ENCODE measurements at places on chromosomes 4 and X. TPM values are rescaled to one million over a fixed set of nuclear protein-coding genes. Genes with fewer than 3 reads are reported as not detected.

The CLNK gene
- total RNA-seq, result not detected

The XPNPEP2 gene
- 1.7 TPM for total RNA-seq

The BEX5 gene
- total RNA-seq, result 45.4 TPM

The BOD1L1 gene
- total RNA-seq, result 49.7 TPM

DNA sequence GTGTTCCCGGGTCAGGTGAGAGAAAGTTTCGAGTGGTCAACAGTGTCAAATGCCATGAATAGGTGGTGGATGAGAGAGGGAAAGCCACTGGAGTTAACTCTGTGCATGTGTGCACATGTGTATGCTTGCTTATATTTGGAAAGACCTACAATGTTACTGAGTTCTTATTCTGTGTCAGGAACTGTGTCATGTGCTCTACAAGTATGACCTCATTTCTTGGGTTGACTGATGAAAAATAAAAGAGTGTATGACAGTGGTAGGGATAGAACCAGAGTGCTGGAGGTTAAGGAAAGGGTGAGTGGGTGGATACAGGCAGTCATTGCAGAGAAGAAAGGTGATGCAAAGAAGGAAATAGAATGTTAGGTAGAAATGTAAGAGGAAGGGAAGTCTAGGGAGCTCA, 22.1 kb upstream of the DGKK start:
- H3K27me3 ChIP-seq, result no peaks in the 10 kb centered on the region
- H3K4me1 ChIP-seq, result no peaks in the 10 kb centered on the region
- no peak for DNase-seq
- H3K36me3 ChIP-seq, result no peaks in the 10 kb centered on the region
- H3K4me3 ChIP-seq, result no peak overlapping the region

- H3K27ac ChIP-seq, result no peak overlapping the region
- no peaks in the 10 kb centered on the region for H3K36me3 ChIP-seq
- H3K4me1 ChIP-seq, result peaks cover 4% of the 10 kb centered on the region
Observed at GRCh38 chrX:79728421-79728820, 286.1 kb upstream of the TBX22 start.

- no peak overlapping the region for H3K27ac ChIP-seq
- H3K4me3 ChIP-seq, result no peak overlapping the region
- DNase-seq, result no peak
- H3K27me3 ChIP-seq, result no peaks in the 10 kb centered on the region
- H3K4me1 ChIP-seq, result peaks cover 2% of the 10 kb centered on the region
Observed at GRCh38 chr4:110155654-110156053, 42.8 kb downstream of the ELOVL6 start.

- H3K27me3 ChIP-seq, result no peaks in the 10 kb centered on the region
- peaks cover 6% of the 10 kb centered on the region for H3K4me1 ChIP-seq
- H3K4me3 ChIP-seq, result no peak overlapping the region
- DNase-seq, result no peak
- H3K27ac ChIP-seq, result no peak overlapping the region
Observed at GRCh38 chr4:157781361-157781760, 391.5 kb downstream of the GASK1B start.

GRCh38 chr4:24807611-24808010, 12.2 kb downstream of the SOD3 start:
- no peak overlapping the region for H3K27ac ChIP-seq
- peaks cover 7% of the 10 kb centered on the region for H3K36me3 ChIP-seq
- peaks cover 3% of the 10 kb centered on the region for H3K4me1 ChIP-seq
- H3K27me3 ChIP-seq, result peaks cover 4% of the 10 kb centered on the region

All from endothelial cell (in vitro differentiated cells).